ENCODE measurements at places on chromosomes 5 and 9.

- no peak for DNase-seq
These were observed 158.7 kb upstream of the RAI14 start for GRCh38 chr5:34497470-34497808.

GRCh38 chr5:665541-665955 is 27.6 kb downstream of the TPPP start:
- no peak for DNase-seq

DNA sequence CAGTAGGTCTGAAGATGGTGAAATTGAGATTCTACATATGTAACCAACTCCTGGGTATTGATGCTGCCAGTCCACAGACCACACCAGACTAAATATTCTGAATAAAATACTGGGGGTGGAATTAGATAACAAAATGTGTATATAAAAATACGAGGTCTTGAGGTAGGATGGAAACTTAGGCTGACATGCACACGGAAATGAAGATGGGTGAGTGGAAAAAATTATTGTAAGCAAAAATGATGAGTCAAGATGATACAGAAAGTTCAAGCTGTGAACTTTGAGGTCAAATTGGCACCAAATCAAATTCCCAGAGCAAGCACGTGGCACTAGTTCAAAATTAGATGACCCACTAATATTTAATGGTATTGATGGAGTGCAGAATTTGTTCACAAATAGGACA is 713.4 kb upstream of the ACO1 start:
- no peak for DNase-seq

DNA sequence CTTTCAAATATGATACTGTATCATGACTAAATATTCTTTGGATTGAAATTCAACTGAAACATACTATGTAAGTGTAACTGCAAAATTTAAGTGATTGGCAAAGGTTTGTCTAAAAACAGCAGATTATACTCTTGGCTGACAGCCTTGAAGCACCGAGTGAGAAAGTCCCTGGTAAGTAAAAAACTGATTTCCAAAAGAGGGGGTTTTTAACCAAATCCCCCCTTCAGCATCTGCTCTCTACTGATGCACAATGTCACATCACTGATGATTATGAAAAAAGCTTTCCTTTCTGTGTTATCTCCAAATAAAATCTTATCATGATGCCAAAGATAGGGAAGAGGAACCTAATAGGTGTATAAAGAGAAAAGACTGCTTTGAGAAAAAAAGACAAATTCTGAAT is 141.0 kb downstream of the MEF2C start:
- no peak for DNase-seq

All from AG20443 (cell line).